ENCODE measurements at places on chromosomes 4 and X.
A peak's percentile ranks its signal among the peaks of the same experiment; 100 is the strongest.

DNA sequence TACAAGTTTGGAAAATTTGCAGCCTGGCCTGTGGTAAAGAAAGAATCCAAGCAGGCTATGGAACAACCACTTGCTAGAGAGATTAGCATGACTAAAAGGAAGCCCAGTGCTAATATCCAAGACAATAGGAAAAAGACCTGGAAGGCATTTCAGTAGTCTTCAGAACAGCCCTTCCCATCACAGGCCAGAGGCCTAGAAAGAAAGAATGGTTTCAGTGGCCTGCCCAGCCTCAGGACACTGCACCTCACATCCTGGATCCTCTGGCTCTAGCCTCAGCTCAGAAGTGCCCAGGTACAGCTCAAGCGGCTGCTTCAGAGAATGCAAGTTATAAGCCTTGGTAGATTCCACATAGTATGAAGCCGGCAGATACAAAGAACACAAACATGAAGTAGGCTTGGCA is 449.8 kb upstream of the AR start:
- no peak for DNase-seq

- no peak for DNase-seq
Measured at GRCh38 chr4:76607266-76607799, 172.3 kb downstream of the SHROOM3 start.

DNA sequence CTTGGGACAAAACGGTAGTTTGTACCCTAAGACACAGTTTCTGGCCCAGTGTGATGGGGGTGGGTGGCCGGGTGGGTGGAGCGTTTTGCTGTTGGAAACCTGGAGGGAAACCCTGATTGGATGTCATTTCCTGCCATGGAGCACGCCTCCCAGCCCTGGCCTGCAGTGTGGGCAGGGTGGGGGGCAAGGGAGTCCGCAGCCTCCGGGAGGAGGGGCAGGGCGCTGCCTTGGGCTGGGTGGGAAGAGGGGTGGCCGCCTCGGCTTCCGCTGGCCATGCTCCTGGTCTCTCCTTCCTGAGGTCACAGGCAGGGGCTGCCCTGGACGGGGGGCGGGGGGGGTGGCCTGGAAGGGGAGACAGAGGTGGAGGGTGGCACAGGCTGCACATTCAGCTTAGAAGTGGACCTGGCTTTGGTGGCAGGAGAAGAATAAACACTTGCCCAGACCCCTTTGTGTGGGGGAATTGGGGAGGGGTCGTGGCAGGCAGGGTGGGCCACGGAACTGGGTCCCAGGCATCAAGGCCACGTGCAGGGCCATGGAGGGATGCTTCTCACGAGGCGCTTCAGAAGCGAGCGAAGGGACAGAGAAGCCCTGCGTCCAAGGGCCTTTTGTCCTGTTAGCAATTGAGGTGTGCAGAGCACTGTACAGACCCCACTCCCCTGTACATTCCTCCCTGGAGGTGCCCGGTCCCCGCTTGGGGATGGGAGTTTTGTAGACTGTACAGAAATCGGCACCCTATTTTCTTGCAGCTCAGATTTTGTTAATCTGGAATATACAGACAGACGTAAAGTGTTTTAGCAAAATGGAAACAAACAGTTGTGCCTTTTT is 6.2 kb downstream of the NAT8L start:
- no peak for DNase-seq

- DNase-seq: no peak
Measured at GRCh38 chrX:41335198-41335957, 1.4 kb downstream of the DDX3X start.

GRCh38 chrX:46531442-46531841 is 13.8 kb downstream of the ZNF674 start:
- no peak for DNase-seq

GRCh38 chrX:118761939-118762707 is 34.7 kb downstream of the IL13RA1 start:
- no peak for DNase-seq

DNA sequence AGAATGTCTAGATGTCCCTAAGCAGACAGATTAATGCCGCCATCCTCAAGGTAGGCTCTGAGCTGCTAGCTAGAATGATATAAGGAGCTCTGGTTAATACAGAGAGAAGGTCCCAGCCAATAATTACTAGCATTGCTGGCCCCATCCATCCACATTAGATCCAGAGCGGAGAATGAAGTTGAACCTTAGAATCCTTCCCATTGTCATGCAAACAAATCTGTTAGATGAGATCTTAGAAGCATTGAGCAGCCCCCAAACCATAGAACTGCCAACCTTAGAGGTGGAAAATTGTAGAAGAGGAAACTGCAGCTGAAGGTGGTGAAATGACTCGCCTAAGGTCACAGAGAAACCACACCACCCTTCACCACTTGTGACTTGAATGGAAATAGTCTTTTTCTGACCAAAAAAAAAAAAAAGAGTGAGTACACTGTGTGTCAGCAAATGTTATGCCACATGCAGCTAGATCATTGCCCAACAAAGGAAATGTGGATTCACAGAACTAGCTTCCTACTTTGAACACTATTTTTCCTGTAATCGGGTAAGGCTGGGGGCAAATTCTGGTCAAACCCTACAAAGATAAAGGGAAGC is 162.1 kb downstream of the SMIM20 start:
- no peak for DNase-seq

DNA sequence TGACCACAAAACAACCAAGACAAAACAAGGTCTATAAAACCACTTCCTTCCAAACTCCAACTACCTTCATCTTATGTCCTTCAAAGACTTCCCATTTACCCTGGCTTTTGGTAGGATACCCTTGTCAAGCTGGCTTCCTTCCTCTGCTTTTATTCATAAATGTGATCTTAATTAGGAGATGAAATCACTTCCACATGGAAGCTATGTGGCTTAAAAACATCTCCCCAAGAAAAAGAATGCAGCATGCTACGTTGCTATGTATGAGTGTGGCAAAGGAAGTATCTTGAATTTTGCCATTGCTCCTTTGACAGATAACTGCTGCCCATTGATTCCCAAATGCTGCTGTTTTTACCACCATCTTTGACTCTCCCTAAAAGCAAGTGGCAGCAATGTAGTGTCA is 46.4 kb upstream of the VEGFD start:
- no peak for DNase-seq

GRCh38 chr4:34893382-34893781 is 1350.9 kb downstream of the ARAP2 start:
- no peak for DNase-seq

DNA sequence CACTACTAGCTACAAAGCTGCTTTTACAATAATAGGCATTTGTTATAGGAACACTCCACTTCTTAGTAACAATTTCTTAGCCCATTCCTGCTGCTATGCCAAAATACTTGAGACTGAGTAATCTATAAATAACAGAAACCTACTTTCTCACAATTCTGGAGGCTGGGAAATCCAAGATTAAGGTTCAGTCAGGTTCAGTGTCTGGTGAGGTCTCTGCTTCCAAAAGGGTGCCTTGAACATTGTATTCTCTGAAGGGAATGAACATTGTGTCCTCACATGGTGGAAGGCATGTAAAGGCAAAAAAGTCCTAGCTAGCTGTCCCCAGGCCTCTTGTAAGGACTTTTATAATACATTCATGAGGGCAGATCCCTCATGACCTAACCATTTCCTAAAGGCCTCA is 7.0 kb downstream of the SLC9B1 start:
- no peak for DNase-seq

DNA sequence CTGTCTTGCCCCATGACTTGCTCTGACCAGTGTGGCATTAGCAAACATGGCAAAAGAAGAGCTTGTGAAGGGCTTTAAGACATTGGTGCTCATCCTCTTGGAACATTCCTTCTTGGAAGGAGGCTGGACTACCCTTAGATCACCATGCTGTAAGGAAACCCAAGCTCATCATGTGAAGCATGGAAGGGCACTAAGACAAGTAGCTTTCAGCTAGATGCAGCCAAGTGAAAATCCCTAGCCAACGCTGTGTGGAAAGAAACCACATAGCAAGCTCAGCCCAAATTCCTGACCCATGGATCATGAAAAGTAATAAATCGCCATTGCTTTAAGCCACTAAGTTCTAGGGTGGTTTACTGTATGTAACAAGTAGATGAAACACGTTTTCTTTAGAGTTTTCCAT is 12.4 kb upstream of the PACRGL start:
- DNase-seq: peak; percentile 40

DNA sequence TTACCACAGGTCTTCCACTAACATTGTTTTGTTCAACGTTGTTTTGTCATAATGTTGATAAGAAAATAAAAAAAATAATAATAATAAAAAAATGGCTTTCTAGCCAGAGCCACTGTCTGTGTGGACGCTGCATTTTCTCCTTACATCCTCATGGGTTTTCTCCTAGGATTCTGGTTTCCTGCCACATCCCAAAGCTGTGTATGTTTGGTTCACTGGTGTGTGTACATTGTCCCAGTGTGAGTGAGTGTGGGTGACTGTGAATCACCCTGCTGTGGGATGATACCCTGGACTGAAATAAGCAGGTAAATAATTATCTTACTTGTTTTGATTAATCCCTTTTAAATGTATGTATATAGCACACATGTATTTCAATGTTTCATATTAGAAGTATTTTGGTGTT is 2154.4 kb upstream of the AGA start:
- no peak for DNase-seq

DNA sequence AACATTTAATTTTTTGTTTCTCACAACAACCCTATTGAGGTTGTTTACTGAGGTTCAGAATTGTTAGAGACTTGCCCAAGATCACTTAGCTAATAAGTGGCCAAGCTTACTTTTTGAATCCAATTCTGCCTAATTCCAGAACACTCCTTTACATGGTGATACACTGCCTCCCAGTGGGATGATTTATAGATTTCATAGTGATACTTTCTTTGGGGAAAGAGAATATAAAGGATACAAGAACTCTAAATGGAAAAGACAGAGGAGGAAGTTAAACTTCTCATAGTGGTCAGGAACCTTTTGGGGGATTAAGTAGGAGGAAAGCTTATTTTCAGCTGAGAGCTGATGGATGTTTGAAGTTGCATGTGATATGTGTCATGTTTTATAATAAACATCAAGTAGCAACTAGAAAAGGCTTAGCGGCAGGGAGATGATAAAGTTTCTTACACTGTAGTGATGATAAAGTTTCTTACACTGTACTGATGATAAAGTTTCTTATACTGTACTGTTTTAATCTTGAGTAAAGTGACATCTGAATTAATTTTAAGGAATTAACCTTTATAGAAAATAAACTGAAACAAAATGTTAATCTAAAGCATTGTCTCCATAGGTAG is 15.3 kb downstream of the STAG2 start:
- DNase-seq: no peak

GRCh38 chr4:159416073-159416472 is 313.2 kb downstream of the RAPGEF2 start:
- DNase-seq: no peak

DNA sequence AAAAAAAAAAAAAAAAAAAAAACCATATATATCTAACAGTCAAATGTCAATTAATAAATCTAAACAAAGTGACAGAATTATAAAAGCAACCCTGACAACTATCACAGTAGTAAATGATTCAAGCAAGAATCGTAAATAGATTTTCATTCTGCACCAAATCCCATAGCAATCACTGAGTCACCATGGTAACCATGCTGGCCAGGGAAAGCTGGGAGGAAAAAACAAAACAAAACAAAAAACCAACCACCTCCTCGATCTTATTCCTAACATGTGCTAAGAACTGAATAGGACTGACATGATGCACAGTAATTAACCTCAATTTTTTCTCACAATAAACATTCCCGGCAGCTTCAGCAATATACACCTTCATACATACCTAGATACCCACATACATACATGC is 30.6 kb upstream of the RAB40A start:
- no peak for DNase-seq

- no peak for DNase-seq
Measured at GRCh38 chr4:68865188-68865638, 49.4 kb downstream of the UGT2B10 start.

- DNase-seq: no peak
Measured at GRCh38 chr4:134313591-134313990, 112.0 kb upstream of the PABPC4L start.

GRCh38 chrX:3501833-3502535 is 155.5 kb upstream of the MXRA5 start:
- DNase-seq: no peak

DNA sequence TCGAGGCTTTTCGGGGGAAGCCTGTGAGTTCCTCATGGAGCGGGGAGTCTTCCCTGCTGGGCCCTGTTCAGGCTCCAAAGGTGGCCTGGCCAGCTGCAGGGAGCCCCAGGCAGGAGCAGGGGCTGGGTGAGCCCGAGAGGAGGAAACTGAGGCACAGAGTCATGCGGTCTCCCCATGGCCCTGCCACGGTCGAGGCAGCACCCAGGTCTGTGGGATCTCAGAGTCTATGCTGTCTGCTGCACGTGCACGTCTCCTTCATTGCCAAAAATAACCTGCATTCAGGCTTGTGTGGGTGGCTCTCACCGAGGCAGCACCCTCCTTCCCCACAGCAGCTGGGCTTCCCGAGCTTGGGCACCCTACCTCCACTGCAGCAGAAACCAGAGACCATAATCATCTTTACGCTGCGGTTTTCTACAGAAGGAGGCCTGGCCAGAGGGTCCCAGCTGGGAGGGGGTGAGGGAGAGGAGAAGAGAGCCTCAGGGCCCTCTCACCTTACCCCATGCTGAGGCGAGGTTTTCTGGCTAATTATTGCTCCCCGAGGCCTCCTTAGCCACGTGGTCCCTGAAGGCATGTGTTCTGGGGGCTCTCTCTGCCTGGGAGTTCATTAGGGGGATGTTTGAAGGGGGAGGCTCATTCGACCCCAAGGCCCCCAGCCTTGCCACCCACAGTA is 64.3 kb downstream of the CPZ start:
- no peak for DNase-seq

GRCh38 chr4:175767150-175767549 is 44.9 kb downstream of the GPM6A start:
- no peak for DNase-seq

DNA sequence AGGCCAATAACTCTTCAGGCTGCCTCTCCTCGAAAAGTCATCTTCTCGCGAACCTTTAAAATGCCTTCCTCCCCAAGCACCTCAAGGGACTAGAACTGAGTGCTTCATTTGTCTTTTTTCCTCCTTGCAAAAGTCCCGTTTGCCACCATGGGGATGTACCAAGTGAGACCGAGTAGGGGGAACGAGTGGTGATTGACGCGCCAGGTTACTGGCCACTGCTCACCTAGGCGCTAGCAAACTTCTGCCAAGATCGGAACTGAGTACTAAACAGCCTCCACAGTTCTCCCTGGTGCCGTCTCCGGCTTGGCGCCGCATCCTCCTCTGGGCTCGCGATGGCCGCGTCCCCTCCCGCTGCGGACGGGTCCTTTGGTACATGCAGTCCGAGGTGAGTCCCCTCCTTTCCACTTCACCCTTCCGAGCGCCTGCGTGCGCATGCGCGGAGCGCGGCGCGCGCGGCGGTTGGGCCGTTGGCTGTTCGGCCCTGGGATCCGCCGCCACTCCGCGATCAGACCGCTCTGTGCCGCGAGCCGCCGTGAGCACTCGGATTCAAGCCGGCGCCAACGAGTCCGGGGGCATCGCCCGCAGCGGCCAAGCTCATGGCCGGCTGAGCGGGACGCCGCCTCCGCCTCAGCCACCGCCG is at the start of gene CDK16:
Gene CDK16, plus strand, starts transcription at position 402 of the 640 bp plus-strand sequence. CDS start 4,877 bp downstream, outside the sequence.
- peak; percentile 66 for DNase-seq

DNA sequence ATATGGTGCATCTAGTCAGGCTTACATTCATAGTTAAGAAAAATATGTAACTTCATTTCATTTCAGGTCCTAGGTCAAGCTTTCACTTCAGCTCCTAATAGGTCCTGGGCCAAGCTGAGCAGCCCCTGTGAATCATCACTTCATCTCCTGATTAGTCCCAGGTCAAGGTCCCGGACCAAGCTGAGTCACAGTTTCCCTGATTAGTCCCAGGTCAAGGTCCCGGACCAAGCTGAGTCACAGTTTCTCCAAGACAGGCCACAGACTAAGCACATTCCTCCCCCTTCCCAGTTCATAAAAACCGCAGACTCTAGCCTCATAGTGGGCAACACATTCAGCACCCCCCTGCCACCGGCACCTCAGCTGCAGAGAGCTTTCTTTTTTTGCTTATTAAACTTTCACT is 1331.8 kb downstream of the PCDH19 start:
- peak; percentile 80 for DNase-seq
